ENCODE measurements at places on chromosomes 6 and 20.

- DNase-seq: no peak
These were observed 7.1 kb upstream of the FRMD1 start for GRCh38 chr6:168086066-168086465.

DNA sequence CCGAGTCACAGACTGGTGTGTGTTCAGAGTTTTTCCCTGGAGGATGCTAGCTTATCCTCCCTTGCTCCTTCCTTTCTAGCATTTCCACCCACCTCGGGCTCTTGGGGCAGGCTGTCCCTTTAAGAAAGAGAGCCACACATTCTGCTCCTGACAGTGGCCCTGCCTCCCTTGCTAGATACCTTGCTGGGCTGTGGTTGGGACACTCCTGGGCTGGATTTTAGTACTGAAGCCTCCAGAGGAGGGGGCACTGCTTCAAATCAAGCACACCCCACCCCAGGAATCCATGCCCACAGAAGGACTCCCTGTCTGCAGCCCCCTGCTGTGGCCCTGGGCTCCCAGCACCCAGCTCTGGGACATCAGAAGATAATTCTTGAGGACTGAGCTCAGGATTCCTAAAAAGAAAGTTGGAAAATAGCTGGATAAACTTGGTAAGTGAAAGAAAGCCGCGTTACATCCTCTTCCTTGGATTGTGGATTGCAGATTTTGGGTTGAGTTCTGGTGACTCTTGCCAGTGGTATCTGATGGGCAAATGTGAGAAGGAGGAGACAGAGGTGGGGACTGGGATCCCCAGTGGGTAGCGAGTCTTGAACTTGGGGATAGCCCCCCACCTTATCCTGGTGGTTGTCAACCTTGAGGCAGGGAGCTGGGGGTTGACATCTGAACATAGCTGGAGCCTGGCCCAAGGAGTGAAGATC, 29.0 kb downstream of the DAAM2 start:
- no peak for DNase-seq

DNA sequence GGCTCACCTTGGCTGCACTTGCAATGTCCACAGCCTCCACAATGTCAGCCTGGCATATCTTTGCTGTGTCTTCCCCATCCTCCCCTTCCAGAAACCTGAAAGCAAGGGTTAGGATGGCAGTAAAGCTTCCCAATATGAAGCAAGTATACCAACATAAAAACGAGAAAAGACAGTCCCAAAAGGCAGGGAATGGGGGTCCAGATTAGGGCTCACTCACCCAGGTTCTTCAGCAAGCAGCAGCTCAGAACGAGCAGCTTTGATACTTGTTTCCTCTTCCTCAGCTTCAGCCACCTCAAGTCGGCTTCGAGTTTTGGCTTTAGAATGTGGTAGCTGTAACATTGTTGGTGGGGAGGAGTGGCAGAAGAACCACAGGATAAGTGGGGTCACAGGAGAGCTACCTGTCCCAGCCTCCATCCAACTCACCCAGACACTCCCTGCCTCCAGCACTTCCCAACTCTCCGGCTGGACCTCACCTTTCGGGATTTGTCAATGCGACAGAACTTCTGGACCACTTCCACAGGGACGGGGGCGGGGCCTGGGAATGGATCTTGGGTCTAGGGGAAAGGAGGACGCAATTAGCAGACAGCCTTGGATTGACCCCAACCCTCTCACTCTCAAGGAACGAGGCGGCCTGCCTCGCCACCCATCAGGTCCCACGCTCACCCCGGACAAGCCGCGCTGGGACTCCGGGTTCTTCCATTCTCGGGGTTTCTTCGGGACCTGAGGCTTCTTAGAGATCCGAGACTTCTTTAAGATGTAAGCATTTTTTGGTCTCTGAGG, 708 bp downstream of the WDR46 start:
- no peak for DNase-seq

DNA sequence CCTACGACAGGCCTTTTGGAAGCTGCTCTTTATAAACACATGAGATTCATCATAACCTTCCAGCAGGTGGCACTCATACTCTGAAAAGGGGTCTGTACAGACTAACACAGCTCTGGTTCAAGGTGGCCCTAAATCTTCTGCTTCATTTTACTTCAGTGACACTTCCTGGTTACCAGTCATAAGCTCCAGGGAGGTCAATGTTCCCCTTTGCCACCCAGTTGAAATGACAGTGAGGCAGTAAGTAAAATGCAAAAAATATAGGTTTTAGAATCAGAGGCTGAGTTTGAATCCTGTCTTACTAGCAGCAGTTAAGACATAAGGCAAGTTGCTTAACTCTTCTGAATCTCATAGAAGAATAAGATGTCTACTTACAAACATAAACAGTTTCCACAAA, 132.8 kb downstream of the CDK19 start:
- DNase-seq: peak; percentile 56

DNA sequence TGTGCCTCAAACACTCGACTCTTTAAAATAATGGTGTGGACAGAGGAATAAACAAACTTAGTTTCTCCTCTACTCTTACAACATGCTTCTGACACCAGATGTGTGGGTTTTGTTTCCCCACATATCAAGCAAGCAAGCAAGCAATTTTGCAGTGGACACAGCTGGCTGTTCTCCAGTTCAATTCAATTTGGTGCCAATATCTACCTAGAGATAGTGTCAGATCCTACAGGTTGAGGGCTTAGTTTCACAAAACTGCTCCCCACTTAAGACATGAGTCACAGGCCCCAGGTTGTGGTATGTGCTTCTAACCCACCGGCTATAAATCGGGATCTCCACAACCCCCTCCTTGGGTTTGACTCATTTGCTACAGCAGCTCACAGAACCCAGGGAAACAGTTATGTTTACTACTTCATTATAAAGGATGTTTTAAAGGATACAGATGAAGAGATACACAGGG, 131.4 kb upstream of the TRAF3IP2 start:
- DNase-seq: no peak

DNA sequence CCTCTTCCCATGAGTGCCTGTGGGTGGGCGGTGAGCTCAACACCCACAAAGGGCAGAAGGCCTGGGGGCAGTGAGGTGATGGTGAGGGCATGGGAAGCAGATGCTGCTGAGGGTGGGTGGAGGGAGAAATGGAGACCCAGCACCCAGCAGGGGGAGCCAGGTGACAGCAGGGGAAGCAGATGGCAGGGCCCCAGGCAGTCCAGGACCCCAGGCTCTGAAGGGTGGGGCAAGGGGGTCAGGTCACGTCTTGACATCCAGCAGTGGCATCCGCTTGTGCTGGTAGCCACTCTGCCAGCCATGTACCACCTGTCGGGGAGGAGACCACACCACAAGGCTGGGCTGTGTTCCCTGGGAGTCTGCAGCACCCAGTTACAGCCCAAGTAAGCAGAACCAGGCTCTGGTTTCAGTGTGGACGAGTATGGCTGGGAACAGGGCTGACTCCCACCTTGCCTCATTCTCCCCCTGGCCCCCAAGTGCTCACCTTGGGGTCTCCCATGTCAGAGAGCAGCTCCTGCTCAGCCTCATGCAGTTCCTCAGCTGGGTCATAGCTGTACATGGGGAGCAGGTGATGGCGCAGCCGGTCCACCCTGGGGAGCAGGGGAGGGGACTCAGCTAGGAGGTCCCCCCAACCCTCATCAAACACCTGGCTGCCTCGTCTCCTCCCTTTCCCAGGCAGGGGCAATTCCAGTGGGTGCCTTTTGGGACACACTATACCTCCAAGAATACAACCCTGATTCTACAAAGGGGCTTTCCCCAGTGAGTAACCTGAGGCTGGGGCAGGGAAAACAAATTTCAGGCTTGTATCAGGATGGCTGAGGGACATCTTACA, 2.0 kb downstream of the SMIM29 start:
- DNase-seq: peak; percentile 67

DNA sequence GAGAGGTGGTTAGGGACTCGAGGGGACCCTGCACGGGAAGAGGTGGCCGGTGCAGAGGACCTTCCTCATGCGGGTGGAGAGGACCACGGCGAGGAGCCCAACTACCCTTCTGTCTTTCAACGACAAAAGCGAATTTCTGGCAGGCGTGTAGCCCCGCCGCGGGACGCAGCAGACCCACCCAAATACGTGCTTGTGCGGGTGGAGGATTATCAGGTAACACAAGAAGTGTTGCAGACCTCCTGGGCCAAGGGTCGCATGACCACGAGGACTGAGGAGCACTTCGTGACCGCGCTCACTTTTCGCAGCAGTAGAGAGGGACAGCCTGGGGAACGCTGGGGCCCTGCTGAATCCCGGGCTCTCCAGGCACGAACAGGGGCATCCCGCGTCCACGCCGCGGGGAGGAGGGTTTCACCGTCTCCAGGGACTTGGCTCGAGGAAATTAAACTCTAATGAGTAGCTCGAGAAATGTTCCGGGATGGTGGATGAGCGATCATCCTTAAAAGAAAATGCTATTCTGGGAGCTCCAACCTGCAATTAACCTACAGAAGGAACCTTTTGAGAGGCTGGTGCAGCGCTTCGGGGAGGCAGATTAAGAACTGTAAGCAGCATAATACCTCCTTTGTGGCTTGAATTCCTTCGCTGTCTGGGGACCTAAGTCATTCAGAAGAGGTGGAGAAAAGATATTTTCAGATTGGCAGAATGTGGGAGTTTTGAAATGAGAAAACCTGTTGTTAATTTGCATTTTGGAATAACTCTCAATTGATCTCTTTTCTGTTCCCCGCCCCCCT, 804 bp downstream of the C6orf141 start:
- no peak for DNase-seq

DNA sequence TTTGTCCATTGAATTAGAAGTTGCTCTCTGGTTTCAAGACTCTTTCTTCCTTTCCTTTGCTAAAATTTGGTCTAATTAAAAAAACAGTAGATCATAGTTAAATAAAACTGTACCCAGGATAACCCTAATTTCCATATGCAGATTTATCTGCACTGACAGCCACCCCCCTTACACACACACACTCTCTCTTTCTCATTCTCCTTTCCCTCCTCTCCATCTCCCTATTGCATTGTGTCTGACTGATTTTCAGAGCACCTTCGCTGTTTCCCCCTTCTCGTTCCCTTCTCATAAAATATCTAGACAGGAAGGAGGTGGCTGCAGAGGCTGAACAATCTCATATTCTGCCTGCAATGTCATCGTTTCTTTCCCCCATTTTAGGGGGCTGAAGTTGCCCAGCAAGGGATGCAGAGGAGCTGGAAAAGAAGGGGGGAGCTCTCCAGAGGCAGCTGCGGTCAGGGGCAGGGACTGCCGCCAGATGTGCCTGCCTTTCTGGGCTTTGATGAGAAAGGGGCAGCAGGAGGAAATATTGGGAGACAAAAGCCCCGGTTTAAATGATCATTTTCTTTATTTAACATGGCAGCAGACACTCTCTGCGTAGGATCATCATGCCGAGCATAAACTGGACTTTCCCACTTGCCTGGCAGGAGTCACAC, 22.5 kb upstream of the MMS22L start:
- no peak for DNase-seq

DNA sequence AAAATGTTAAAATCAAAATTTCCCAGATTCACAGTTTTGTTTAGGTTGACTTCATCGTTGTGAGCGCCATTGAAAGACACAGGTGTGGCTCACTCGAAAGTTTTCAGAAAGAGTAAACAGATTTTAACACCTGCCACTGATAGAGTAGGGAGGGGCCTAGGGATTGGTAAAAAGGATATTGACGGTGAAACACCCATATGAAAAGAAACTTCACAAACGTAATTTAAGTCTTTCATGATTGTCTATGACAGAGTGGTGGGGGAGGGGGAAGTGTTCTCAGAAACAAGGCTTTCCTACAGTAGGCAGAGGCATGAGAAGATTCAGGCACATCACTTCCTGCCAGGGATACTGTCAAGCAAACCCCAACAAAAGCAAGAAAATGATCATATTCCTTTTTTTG, 101.4 kb downstream of the PERP start:
- no peak for DNase-seq

DNA sequence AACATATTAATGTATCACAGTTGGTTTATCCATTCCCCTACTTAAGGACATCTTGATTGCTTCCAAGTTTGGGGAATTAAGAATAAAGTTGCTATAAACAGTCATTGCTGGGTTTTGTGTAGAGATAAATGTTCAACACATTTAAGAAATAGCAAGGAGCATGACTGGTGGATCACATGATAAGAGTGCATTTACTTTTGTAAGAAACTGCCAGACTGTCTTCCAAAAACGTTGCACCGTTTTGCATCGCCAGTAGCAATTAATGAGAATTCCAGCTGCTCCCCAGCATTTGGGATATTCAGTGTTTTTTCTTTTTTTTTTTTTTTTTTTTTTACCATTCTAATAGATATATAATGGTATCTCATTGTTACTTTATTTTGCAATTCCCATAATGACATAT, 695.7 kb upstream of the GJE1 start:
- DNase-seq: no peak

GRCh38 chr6:161162722-161163121, 111.1 kb downstream of the AGPAT4 start:
- no peak for DNase-seq

DNA sequence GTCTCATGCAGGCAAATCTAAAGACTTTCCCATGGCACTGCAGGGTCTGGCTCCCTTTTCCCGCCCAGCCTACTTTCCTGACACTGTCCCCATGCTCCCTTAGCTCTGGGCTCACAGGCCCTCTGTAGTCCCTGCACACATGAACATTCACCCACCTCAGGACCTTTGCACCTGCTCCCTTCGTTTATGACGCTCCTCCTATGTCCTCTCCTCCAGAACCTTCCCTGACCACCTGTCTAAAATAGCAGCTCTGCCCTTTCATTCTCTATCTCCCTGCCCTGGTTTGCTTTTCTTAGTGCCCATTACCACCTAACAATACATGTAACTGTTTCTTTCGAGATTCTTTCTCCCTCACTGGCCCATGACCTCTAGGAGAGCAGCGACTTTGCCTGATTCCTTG, 22.3 kb downstream of the HM13 start:
- DNase-seq: no peak

- DNase-seq: no peak
These were observed 32.8 kb downstream of the TNXB start for GRCh38 chr6:32076321-32076809.

GRCh38 chr6:143529095-143529494, 17.6 kb upstream of the FUCA2 start:
- DNase-seq: no peak

- DNase-seq: no peak
These were observed 16.3 kb downstream of the LGSN start for GRCh38 chr6:63303476-63303875.

DNA sequence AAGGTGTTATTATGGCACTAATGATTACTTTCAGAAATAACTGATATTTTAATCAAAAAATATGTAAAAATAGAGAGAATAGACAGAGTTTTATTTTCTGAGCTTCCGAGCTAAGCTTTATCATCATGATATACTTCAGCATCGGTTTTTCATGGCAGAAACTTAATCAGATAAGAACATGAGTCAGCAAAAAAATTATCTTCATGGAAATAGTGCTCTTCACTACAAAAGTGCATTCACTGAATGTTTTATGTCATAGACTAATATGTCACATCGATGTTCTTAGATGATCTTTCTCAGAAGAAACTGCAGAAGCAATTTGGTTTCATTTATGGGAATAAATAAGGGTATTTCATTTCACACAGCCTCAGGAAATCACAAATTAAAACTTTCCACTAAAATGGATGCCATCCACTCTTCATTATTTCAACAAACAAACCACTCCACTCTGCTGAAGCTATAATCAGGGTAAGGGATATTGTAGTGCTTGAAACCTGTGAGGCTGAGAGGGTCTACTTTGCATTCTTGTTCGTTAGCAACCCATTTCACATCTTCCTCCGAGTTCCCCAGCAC, 10.2 kb upstream of the MAP3K7 start:
- no peak for DNase-seq
